Stimulated activated CD4-positive, alpha-beta T cell treated with anti-CD3 and anti-CD28 coated beads, Interleukin-2, amount 100 ng/mL, for 4 hours (primary cell): ENCODE measurements at places on chromosomes 11 and 22.

DNA sequence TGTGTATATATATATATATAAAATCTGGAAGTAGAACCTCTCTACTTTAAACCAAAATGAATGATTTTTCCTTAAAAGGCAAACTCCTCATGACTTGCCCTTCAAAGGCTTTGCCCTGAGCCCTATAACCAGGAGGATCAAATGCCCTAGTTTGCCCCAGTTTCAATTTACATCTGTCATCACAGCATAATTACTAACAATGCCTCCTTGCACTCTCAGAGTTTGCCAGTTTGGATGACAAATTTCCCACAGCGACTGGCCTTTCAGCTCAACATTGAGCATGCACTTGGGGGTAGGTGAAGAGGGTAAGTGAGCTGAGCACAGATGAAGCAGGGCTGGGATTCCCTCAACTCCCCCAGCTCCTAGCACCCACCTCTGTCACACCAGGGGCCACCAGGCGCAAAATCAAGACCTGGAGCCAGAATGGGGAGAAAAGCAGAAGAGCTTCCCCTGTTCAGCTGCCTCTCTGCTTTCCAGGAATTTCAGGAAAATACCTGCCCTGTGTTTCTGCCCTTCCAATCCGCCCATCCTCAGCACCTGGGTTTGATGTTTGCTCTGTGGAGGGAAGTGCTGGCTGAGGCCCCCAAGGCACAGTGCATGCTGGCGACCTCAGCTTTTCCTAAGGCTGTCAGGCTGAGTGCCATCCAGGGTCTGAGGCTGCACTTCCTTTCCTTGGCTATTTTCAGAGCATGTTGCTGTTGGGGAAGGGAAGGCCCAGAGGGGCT lies 67.5 kb downstream of the ADAMTS15 start:
- DNase-seq = no peak

- DNase-seq = no peak
Observed at GRCh38 chr22:27115816-27116256, 458.4 kb downstream of the MIAT start.

GRCh38 chr11:61726775-61727174 lies 25.7 kb upstream of the MYRF start:
- no peak for DNase-seq

DNA sequence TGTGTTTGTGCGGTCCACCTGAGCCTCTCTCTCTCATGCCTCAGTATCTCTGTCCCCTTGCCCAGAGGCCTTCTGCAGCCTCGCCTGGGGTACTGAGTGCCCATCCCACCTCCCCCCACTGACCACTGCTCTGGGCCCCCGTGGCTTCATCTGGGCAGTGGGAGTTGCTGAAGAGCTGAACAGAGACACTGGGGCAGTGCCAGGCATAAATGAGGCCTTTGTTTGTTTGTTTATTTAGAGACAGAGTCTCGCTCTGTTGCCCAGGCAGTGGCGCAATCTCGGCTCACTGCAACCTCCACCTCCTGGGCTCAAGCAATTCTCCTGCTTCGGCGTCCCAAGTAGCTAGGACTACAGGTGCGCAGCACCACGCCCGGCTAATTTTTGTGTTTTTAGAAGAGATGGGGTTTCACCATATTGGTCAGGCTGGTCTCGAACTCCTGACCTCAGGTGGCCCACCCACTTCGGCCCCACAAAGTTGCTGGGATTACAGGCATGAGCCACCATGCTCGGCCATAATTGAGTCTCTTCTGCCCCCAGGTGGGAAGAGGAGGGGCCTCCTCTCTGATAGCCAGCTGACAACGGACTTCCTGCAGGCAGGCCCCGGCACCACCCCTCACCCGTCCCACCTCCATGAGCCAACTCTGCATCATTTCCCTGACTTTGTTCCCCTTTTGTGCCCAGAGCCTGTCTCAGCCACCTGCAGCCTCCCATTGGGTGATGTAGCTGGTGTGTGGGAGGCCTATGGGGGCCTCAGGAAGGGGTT lies 9.3 kb downstream of the CRYBB3 start:
- no peak for DNase-seq

DNA sequence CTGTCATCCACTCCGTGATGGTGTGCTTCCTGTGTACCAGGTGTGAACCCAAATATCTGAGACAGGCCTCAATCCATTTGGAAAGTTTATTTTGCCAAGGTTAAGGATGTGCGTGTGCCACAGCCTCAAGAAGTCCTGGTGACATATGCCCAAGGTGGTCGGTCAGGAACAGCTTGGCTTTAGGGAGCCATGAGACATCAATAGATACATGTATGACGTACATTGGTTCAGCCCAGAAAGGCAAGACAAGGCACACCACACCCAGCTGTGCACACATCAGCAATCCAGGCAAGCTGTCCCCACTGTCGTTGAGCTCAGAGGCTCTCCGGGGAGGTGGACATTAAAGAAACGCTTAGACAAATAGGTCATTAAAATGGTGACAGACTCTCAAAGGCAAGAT lies 56.8 kb upstream of the SHANK2 start:
- DNase-seq = no peak
